Fibroblast of lung (primary cell): ENCODE measurements at places on chromosomes 7 and 10.
A peak's percentile ranks its signal among the peaks of the same experiment; 100 is the strongest.

- DNase-seq: no peak
Measured at GRCh38 chr10:15472008-15472407, 100.9 kb upstream of the FAM171A1 start.

DNA sequence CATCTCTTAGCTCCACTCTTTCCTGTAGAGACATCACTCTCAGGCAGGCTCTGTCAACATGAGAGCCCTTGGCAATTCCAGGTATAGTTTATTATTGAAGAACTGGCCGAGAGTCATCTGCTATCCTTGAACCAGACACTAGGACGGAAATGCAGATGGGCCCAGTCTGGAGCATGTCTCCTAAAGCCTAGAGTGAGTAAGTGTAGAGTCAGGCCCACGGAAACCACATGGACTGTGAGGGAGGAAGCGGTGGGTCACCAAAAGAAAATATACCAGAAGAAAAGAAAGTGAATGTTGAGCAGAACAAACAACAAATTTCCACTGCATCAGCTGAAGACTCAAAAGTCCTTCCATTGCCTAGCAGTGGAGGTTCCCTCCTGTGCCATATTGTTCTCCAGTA is 15.7 kb upstream of the RELN start:
- DNase-seq: no peak

DNA sequence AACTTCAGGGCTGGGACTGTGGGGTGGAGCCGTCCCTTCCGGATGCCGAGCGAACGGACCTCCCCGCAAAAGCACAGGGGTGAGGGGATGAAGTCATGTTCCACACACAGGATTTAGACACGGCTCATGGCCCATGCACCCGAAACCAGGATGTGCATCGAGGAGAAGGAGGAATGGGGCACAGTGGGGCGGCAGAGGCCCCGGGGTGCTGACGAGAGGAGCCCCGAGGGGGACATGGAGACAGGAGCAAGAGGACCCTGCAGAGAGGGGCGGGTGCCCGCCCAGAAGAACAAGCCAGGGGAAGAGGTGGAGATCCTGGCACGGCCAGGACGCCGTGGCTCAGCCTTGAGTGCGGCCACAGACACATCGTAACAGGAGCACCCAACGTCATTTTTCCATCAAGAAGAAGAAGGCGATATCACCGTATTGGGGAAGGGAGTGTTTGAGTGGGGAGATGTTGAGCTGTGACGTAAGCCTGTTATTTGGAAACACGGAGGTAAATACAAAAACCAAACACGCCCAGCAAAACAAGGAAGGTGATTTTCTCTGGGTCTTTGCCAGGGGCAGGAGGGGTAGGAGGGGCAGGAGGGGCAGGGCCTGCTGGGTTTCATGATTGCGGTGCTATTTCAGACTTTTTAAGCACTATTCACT is 25.3 kb upstream of the FOXL3 start:
- no peak for DNase-seq

DNA sequence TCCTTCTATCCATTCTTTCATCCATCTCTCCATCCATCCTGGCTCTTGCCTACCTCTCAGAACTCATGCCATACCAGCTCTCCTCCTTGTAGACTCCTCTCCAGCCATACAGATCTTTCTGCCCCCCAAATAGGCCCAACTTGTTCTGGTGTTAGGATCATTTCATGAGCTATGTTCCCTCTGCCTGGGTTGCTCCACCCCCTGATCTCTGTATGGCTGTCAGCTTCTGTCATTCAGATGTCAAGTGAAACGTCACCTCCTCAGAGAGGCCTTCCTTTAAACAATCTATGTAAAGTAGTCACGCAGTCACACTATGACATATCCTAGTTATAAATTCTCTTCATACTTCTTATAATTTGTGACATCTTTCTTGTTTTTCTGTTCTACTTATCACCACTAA is 42.3 kb upstream of the PNLIPRP3 start:
- DNase-seq: no peak

DNA sequence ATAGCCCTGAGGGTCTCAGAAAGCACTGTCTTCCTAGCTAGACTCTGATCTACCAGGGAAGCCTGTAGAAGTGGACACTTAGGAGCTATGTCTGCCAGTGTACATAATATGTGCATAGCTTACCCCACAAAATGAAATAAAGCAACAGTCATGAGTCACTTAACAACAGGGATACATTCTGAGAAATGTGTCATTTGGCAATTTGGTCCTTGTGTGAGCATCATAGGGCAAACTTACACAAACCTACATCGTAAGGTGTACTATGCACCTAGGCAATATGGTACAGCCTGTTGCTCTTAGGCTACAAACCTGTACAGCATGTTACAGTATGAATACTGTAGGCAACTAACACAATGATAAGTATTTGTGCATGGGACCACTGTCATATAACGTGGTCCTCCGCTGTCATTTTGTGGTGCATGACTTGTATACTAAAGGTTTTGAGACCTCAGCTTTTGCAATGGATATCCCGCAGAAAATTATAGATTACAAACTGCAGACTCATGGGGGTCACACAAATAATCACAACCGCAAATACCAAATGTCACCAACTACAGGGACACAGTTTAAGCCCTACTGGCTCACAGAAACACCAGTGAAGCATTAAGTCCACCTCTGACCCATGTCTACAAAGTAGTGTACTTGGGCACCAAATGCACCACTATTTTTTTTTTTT is 1.7 kb downstream of the URGCP start:
- peak; percentile 22 for DNase-seq

DNA sequence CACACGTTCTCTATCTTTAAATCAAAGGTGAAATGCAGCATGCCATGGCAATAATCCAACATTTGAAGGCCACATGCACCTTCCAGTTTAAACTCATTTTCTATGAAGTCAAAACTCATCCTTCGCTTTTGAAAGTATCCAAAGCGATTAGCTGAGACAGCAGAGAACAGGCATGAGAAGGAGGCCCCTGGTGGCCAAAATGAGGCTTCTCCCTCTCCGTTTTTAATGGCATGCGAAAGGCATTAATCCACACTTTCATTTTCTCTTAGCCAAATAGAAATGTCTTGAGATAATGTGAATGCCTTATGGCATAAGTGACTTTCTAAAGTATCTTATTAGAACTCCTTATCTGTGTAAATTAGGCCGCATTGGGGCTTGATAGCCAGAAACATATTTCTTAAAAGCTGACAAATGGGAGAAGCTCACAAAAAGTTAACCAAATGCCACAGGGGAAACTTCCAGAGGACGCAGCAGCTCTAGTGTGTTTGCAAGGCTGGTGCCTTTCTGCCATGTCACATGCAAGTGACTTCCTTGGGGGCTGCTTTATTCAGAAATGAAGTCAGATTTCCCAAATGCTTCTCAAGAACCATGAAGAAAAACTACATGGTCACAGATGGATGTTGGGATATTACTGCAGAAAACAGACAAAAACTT is 1189.6 kb downstream of the SORCS1 start:
- DNase-seq: peak; percentile 2

- peak; percentile 2 for DNase-seq
Measured at GRCh38 chr7:69966766-69967591, 368.7 kb downstream of the AUTS2 start.

DNA sequence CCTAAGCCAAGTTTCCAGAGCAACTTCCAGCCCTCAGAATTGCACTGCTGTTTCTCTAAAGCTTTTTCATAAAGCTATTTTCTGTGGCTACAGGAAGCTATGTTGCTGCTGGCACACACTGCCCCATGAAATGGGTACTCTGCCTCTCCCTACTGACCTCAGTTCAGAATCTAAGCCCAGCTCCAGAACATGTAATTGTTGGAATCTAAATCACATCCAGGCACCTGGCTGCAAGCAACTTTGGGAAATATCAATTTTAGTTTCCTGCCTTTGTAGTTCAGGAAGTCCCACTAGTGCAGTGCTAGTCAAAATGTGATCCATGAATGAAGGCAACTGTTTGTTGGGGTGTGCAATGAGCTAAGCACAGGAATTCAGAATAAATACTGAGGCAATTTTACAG is 226.2 kb downstream of the THSD7A start:
- no peak for DNase-seq

DNA sequence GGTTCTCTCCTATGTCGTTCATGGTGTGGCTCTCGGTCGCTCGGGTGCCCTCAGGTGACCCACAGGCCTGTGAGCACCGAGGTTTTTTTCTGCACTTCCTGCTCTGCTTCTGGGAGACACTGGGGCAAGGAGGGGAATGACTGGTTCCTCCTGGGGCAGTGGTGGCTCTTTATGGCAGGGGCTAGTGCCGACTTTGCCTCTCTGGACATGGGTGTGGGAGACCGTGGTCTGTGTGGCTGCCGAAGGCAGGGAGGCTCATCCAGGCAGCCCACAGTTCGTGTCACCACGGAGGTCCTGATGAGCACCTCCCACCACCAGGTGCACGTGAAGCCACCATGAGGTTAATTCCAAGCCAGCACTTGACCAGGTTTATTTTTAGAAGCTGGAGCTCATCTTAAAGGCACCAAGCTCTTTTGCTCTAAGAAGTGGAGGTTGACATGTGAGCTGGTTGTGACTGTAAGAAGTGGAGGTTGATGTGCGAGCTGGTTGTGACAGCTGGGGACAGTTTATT is 24.7 kb upstream of the DPYSL4 start:
- no peak for DNase-seq

GRCh38 chr10:87605628-87606251 is 53.9 kb upstream of the PAPSS2 start:
- DNase-seq: peak; percentile 30

- DNase-seq: peak; percentile 17
Measured at GRCh38 chr10:122368502-122369254, 5.8 kb upstream of the PLEKHA1 start.

DNA sequence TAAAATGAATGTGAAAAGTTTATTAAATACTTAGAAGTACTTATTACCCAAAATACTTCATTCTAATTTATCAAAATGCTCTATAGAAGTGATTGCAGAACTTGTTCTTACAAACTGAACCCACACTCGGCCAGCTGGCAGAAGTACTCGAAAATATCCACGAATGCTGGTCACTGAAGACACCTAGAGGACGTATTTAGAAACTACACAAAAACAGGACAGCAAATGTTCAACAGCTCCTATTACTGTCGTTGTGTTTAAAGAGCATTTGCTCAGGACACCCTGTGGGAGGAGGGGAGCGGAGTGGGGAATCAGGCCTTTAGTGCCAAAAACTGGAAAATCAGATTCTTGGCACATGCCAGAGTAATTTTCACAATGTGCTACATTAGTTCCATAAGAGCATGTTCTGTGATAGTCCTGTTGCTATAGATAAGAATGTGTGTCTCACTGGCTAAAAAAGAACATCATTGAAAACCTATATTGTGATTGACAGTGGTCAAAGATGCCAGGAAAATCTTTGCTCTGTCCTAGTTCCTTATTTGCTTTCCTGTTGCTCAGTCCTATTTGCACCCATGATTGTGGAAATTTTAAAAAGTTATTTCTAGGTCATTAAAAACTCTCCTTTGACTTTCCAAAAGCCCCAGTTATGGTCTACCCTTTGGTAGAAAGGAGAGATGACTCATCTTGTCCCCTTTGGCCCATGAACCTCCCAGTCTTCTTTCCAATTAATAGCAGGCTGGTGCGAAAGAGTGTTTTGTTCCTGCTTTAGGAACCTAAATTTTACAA is 49.0 kb upstream of the NRBF2 start:
- DNase-seq: peak; percentile 92

DNA sequence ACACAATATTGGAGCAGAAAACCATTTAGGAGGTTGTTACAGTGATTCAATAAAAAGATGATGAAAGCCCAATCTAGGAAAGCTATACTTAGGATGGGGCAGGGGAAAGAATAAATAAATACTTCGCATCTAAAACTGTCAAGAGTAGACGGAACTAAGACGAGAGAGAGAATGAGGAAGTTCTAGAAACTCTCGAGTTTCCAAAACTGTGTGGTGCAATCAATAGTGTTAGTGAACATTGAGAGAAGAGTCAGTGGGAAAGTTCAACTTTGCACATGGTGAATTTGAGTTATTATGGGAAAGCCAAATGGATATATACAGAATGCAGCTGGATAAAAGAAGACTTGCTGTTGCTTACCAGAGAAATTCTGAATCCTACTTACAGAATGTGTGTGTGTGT is 133.8 kb upstream of the MEOX2 start:
- no peak for DNase-seq

GRCh38 chr7:69946901-69947300 is 348.6 kb downstream of the AUTS2 start:
- DNase-seq: no peak

GRCh38 chr10:44422570-44423101 is 37.7 kb upstream of the CXCL12 start:
- DNase-seq: no peak

DNA sequence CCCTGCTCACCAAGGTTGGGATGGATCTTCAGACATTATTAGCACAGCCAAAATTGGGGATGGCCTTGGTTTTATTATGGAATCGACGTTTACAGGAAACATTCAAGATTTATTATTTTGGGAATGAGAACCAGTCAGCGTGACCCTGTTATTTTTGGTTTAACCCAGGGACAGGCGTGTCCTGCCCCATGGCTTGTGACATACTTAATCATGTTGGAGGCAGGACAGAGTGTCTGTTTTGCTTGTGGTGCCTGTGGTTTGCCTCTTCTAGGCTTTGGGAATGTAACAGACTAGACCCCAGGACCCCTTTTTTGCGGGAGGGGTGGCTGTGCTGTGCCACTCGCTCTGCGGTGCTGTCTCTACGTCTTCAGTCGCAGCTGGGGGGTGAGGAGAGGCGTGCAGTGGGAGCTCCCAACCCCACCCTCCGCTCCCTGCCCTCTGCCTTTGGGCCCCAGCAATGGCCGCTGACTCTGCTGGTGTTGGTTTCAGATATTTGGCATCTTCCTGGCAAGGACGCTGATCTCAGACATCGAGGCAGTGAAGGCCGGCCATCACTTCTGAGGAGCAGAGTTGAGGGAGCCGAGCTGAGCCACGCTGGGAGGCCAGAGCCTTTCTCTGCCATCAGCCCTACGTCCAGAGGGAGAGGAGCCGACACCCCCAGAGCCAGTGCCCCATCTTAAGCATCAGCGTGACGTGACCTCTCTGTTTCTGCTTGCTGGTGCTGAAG is 20.1 kb upstream of the SH2D4B start:
- no peak for DNase-seq

GRCh38 chr7:40197527-40197926 is 62.7 kb downstream of the SUGCT start:
- DNase-seq: no peak

GRCh38 chr7:153091477-153091876 is 331.9 kb downstream of the ACTR3B start:
- DNase-seq: no peak

DNA sequence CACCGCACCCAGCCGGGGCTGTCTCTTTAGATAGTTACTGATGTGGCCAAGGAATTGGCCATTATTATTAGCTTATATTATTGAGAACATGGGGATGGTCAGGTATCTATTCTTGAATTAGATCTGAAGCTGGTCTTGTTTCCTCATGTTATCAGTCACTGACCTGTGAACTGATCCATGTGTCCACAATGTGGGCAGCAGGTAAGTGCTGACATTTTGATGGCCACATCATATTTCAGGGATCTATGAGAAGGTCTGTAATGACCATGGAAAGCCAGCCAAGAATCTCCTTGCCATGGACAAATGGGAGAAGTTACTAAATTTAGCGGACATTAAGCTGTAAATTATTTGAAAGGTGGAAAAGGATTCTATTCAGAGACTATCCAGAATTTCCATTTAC is 61.4 kb downstream of the GBF1 start:
- DNase-seq: no peak
